ENCODE measurements at places on chromosomes 12 and 14. TPM values are rescaled to one million over a fixed set of nuclear protein-coding genes. Genes with fewer than 3 reads are reported as not detected.

Gene HSP90B1
- polyA plus RNA-seq = 50.5 TPM

Gene NFATC4
- 45.1 TPM for polyA plus RNA-seq

Gene SELPLG
- 1.8 TPM for polyA plus RNA-seq

Gene DDN
- polyA plus RNA-seq = 0.69 TPM

Gene RPGRIP1
- polyA plus RNA-seq = 0.60 TPM

Gene UBE2N
- polyA plus RNA-seq = 79.3 TPM

Gene LMNTD1
- polyA plus RNA-seq = not detected

Gene RD3L
- polyA plus RNA-seq = not detected

Gene IL22
- polyA plus RNA-seq = not detected

Gene SDR9C7
- not detected for polyA plus RNA-seq

Gene PLEK2
- 35.4 TPM for polyA plus RNA-seq

Gene IGFBP6
- polyA plus RNA-seq = 133 TPM

Gene MYO1H
- 0.07 TPM for polyA plus RNA-seq

Gene ABHD12B
- 9.3 TPM for polyA plus RNA-seq

Gene ADCY6
- 10.2 TPM for polyA plus RNA-seq
